ENCODE measurements at places on chromosomes 2 and 18. TPM values are rescaled to one million over a fixed set of nuclear protein-coding genes. Genes with fewer than 3 reads are reported as not detected.

- no peak for DNase-seq
Measured at GRCh38 chr2:218988650-218989049, 3.7 kb upstream of the FEV start.

DNA sequence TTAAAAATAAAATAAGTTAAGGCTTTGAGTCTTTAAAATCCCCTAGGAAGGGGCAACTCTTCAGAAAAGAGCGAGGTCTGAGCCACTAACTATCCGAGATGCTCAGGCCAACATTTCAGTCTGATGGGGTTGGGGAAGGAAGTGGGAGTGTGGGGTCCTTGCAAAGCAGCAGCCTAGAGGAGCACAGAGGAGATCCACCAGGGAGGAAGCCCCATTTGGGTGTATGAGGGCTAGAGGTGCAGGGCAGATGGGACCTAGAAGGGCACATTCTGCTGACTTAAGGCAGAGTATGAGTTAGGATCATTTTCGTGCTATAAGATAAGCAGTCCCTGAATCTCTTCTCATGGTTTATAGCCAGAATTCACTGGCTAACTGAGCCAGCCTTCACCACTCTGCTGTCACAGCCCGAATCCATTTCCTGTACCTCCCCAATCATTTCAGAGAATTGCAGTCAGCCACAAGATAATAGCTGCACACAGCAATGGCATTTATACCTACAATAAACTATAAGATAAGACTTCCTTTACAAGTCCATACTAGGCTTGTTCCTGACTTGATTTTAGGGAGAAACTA is 37.0 kb downstream of the MRPL30 start:
- DNase-seq = no peak

Gene GAREM1
- 7.4 TPM for total RNA-seq

Gene NT5DC4
- total RNA-seq = not detected

Gene SLC35F6
- 11.9 TPM for total RNA-seq

GRCh38 chr2:48940606-48941005 is 185.1 kb upstream of the LHCGR start:
- DNase-seq = no peak

GRCh38 chr2:147773479-147773878 is 71.3 kb upstream of the ACVR2A start:
- no peak for DNase-seq

Gene ACVR1
- 20.2 TPM for total RNA-seq

Gene SERPINB3
- 0.11 TPM for total RNA-seq

DNA sequence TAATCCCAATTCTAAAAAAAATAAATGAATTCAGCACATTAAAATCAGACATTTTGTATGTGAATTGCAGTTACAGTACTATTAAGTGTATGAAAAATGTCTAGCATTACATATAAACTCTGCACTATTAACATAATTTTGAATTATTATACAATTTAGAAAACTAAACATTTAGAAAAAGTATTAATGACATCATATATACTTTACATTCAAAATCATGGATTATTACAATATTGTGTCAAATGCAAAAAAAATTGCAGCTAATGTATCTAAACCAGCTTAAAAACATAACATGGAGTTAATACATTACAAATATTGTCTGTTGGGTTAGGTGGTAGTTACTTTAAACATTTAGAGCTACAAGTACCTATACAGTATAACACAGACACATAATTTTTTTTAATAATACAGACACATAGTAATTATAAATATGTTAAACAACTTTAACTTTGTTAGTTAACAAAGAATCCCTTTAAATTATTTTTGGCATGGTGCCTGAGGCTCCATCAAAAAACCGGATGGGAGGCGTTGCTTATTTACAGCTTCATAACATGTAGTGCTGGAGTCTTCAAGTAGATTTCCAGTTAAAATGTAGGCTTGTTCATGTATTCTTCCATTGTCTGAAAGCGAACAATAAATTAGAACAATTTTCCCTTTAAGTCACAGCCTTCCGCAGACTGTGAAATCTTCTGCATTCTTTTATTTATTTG is 79.1 kb downstream of the AP1S3 start:
- no peak for DNase-seq

Gene GPR55
- total RNA-seq = not detected

Gene GKN1
- not detected for total RNA-seq
